ENCODE measurements at places on chromosomes 16 and 17.

- DNase-seq = no peak
These were observed 7.7 kb downstream of the PSMD7 start for GRCh38 chr16:74304164-74304834.

DNA sequence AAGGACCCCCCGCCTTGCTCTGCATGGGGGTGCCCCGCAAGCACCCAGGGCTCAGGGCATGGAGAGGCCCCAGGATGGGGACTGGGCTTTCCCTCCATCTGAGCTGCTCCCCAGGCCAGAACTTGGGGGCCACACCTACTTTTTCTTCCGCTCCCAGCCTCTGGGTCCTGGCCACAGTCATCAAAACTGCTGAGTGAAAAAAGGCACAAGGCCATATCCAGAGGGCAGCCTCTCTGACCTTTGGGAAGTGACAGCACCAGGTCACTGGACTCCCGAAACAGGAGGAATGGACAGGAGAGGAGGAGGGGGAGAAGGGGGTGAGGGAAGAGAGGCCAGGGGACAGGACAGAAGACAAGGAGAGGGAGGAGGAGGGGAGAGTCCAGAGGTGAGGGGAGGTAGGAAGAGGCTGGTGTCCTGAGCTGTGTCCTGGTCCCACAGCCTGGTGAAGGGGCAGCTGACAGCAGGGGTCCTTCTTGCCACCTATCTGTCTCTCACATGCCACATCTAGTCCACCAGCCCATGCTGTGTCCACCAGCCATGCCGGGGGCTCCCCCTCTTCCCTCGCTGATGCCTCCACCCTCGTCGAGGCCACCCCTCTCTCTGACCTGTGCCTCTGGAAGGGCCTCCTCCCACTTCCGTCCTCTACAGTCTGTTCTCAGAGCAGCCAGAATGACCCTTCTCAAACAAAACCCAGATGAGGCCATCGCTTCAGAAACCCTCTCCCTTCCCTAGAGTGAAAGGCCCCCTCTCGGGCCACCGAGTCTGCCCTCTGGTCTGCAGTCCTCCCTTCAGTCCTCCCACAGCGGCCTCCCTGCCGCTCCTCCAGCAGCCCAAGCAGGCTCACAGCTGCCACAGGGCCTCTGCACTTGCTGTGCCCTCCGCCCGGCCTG, 73.9 kb upstream of the TOB1 start:
- DNase-seq = no peak

GRCh38 chr16:29784901-29785500, 5.5 kb upstream of the KIF22 start:
- peak; percentile 79 for DNase-seq

DNA sequence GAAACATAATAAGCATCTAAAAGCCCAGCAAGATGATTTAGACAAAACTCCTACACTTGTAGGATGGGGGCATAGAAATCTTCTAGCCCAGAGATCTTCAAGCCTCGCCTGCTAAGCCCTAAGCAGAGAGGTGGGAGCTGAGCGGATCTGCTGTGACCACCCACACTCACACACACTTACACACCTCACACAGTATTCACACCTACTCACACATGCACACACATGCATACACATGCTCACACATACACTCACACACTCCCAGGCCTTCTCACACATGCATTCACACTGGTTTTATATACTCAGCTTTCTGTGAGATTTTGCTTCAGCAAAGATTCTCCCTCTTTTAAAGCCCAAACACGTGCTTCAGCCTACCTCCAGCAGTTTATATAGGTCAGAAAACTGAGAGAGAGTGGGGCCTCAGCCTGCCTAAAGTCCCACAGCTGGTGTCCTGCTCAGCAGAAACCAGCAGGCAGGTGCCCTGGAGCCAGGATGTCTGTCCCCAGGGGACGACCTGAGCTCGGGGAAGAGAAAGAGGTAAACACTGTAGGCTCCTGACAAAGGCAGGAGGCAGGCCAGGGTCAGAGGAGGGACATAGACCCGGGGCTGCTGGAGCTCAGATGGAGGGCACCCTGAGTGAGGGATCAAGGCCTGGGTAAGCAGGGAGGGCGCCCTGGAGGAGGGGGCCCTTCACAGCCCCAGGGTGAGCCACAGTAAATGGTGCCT, 12.0 kb upstream of the KRT19 start:
- DNase-seq = no peak

GRCh38 chr17:41959030-41959335, 7.6 kb upstream of the CNP start:
- DNase-seq = no peak

DNA sequence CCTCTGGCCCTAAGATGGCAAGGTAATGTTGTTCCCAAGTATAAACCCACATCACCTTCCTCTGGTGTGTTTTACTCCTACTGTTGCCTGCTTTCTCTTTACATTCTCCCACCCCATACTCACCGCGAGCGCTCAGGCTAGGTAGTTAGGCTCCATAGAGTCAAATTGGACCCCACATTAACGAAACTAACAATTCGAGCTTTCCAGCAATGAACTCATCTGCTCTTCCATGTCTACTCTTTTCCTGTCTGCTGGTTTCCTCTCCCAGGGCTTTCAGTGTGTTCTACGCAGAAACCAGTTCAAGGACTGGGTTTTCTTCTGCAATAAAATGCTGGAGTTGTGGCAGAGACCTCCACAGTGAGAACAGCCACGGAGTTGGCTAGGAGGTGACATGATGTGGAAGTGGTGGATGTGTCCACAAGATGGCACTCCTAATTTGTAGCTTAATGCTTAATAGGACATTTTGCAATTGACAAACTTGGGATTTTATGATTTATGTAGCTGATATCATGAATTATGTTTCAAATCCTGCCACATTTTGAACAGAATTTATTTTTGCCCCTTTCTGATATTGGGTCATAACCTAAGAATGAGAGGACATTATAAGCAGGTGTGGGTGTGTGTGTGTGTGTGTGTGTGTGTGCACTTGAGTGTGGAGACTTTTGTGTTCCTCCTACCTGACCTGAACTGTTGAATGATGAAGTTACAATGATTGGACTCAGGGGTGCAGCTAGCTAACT, 2.2 kb upstream of the UQCRC2 start:
- peak; percentile 22 for DNase-seq

DNA sequence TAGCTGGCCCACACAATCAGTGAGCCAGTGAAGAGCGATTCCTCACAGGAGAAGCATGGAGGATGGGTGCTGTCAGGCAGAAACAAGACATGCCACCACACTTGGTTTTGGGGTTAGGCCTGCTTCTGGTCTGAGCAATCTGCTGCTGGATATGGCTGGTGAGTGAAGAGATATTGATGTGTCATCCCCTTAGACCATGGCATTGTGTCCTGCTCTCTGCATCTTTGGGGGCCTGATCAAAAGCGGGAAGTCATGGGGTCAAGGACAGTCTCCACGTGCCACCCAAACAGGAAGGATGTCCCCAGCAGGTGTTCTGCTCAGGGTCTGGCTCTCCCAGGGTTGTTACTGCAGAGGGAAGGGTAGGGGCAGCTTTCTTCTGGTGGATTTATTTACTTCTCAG, 140.7 kb downstream of the PRKCB start:
- no peak for DNase-seq

- DNase-seq = no peak
These were observed 308.3 kb downstream of the SOX9 start for GRCh38 chr17:72429066-72429638.

GRCh38 chr17:19724501-19725420, 8.4 kb upstream of the SLC47A2 start:
- DNase-seq = peak; percentile 37

DNA sequence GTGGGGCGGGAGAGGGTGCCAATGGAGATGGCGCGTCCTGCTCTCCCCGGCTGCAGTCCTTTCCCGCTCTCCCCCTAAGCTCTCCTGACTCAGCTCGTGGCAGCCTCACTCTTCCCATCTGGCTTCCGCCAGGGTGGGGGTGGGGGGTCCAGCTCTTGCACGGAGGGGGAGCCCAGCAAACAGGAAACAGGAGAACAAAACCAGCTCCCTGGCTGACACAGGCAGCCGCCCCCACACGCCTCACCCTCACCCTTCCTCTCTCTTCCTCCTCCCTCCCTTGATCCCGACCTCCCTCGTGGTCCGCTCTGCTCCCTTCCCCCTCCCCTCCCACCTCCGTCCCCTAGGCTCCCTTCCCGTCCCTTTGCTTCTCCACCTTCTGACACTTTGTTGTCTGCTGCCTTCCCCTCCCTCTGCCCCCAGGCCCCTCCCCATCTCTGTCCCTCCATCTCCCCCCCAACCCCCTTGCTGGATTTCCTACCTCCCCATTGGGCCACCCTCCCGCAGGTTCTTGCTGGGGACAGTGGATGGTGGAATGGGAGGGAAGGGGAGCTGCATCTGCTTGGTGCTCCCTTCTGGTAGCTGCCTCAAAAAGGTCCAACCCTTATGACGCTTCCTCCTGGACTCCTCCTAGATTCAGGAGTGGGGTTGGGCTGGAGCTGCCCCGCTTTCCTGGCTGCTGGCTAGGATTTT, 23.7 kb downstream of the ARHGAP23 start:
- DNase-seq = no peak

All from CD4-positive, alpha-beta T cell treated with Interleukin-15 for 4 hours (primary cell).